Endothelial cell of coronary artery (primary cell): ENCODE measurements at places on chromosomes 7 and 10. TPM values are rescaled to one million over a fixed set of nuclear protein-coding genes. Genes with fewer than 3 reads are reported as not detected.

The KLLN gene
- 0.19 and 0.27 TPM in 2 replicates for total RNA-seq

The ANKRD22 gene
- not detected in 2 replicates for total RNA-seq

The AKR1C8 gene
- total RNA-seq: not detected in 2 replicates

The SPDYE2B gene
- not detected in 2 replicates for total RNA-seq

The FAM237B gene
- not detected in 2 replicates for total RNA-seq

The NKX1-2 gene
- not detected in 2 replicates for total RNA-seq

The SPDYE16 gene
- total RNA-seq: not detected in 2 replicates

The CPA2 gene
- not detected in 2 replicates for total RNA-seq

The CCL24 gene
- 0.28 TPM in 1 of 2 replicates, not detected in the other for total RNA-seq

The CDNF gene
- 0.36 and 0.47 TPM in 2 replicates for total RNA-seq

The CFAP69 gene
- 2.2 and 2.4 TPM in 2 replicates for total RNA-seq

The VGF gene
- total RNA-seq: under 0.01 TPM in 1 of 2 replicates, not detected in the other

The AEBP1 gene
- 3.3 and 11.5 TPM in 2 replicates for total RNA-seq

The ST8SIA6 gene
- total RNA-seq: 0.72 and 2.4 TPM in 2 replicates

The ZNF804B gene
- under 0.01 TPM in 1 of 2 replicates, not detected in the other for total RNA-seq

The FAM25G gene
- not detected in 2 replicates for total RNA-seq

The PRKG1 gene
- 1.9 and 3.9 TPM in 2 replicates for total RNA-seq

The ENTPD1 gene
- total RNA-seq: 2.1 and 3.3 TPM in 2 replicates

The WIPF3 gene
- total RNA-seq: not detected in 2 replicates

The OR2A42 gene
- total RNA-seq: 0.09 TPM in 1 of 2 replicates, not detected in the other

The ACHE gene
- total RNA-seq: 0.18 and 0.28 TPM in 2 replicates

The UTF1 gene
- not detected in 2 replicates for total RNA-seq

The ETV1 gene
- 2.0 and 5.4 TPM in 2 replicates for total RNA-seq

The ERVW-1 gene
- total RNA-seq: not detected in 2 replicates

The GIMAP8 gene
- total RNA-seq: 38.5 and 60.6 TPM in 2 replicates

The COMTD1 gene
- total RNA-seq: 6.6 and 10.7 TPM in 2 replicates

The MYO1G gene
- total RNA-seq: under 0.01 and 0.09 TPM in 2 replicates

The AOC1 gene
- not detected in 2 replicates for total RNA-seq

The YKT6 gene
- 84.2 and 105 TPM in 2 replicates for total RNA-seq
